ENCODE measurements at places on chromosomes 2 and 18. TPM values are rescaled to one million over a fixed set of nuclear protein-coding genes. Genes with fewer than 3 reads are reported as not detected.

The GCG gene
- not detected for total RNA-seq

The BMP10 gene
- total RNA-seq = not detected

The CIDEA gene
- total RNA-seq = not detected

The MEP1B gene
- 0.05 TPM for total RNA-seq

The CNRIP1 gene
- 2.3 TPM for total RNA-seq

The ASB1 gene
- 57.9 TPM for total RNA-seq

The GKN2 gene
- 1.5 TPM for total RNA-seq

The C2orf15 gene
- total RNA-seq = 0.58 TPM

The C1QL2 gene
- total RNA-seq = 0.86 TPM

The IL1F10 gene
- not detected for total RNA-seq

The CAPN14 gene
- total RNA-seq = not detected

The ALPP gene
- total RNA-seq = 20.3 TPM

The CYP27C1 gene
- 4.3 TPM for total RNA-seq

The ACVR1C gene
- 0.01 TPM for total RNA-seq

The ANKRD29 gene
- total RNA-seq = 17.6 TPM

The CD226 gene
- 0.15 TPM for total RNA-seq

The CHRND gene
- 0.09 TPM for total RNA-seq

The ZNF804A gene
- not detected for total RNA-seq

The ERFE gene
- total RNA-seq = 7.4 TPM

The B3GNT7 gene
- total RNA-seq = 3.0 TPM

Data from A549 treated with dexamethasone at 1 μM for 4 hours (cell line).